Activated CD4-positive, alpha-beta T cell treated with anti-CD3 and anti-CD28 coated beads for 4 hours (primary cell): ENCODE measurements at places on chromosomes 11 and 22.

- DNase-seq, result no peak
Measured at GRCh38 chr11:119030029-119030328, 698 bp downstream of the SLC37A4 start.

- no peak for DNase-seq
Measured at GRCh38 chr11:114399490-114400215, 658 bp downstream of the C11orf71 start.

DNA sequence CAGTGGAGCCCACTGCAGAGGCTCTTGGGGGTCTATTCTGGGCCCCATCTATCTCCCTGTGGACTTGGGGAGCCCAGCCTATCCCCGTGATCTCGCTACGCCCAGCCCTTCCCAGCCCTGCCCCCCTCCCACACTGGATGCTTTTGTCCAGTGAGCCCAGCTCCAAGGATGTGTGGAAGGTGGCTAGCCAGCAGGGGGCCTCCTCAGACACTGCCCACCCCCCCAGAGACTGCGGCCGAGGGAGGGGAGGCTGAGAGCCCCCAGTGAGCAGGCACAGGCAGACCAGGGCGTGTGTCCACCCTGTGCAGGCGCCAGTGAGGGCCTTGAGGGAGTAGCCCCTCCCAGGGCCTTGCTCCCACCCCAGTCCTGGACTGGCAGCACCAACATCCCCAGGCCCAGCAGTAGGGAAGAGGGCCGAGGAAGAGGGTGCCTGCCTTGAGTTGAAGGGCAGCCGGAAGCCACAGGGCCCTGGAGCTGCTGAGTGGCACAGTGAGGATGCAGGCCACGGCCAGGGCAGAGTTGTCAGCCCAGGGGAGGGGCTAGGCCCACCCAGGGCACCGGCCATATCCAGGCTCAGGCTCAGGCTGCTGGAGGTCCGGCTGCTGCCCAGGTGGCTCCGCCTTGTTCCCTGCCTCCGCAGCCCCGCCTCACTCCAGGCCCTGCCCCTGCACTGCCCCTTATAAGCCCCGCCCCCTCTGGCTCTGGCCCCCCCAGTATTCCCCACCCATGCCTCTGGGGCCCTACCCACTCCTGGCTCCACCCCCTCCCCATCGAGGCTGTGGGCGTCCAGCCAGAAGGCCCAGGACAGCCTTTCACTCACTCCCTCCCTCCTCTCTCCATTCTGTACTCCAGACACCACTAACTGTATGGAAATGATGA is 28.0 kb downstream of the MOB2 start:
- DNase-seq, result no peak

GRCh38 chr11:119907878-119908572 is 179.0 kb upstream of the NECTIN1 start:
- DNase-seq, result no peak

- DNase-seq, result no peak
Measured at GRCh38 chr11:877565-877964, 33.0 kb downstream of the CHID1 start.

DNA sequence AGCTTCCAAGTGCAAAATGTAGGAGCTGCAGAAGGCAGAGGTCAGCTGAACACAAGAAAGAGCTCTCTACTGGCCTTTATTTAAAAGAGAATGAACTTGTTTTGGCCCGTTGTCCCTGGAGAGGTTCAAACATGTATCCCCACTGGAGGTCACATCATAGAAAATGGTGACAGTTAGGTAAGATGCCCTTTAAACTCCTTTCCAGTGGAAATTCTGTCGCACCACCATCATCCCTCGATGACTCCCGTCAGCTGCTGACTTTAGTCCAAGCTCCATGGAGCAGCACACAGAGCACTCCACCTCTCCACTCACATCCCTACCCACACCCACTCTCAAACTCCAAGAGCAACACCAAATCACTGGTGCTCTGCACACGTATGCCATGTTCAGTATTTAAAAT is 15.2 kb upstream of the P4HA3 start:
- no peak for DNase-seq

DNA sequence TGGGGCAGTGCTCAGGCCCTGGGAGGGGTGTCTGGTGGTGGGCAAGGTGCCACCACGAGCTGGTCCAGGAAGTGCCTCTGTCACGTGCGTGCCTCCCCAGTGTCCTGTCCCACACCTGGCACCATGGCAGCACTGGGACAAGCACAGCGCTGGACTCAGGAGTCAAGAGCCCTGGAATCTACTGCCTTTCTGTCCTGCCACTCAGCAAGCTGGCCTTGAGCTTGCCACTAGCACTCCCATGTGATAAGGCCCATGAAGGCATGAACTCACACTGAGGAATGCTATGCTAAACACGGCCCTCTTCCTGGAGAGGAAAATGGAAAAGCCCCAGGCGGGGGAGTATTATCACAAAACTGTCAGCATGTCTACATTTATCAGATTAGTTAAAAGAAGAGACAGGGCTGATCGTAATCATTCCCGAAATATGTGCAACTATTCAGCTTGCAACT is 50.7 kb upstream of the SLC35C1 start:
- no peak for DNase-seq

- DNase-seq, result no peak
Measured at GRCh38 chr22:19497245-19497644, 17.5 kb downstream of the CDC45 start.

- DNase-seq, result no peak
Measured at GRCh38 chr11:115247953-115248352, 256.3 kb downstream of the CADM1 start.

DNA sequence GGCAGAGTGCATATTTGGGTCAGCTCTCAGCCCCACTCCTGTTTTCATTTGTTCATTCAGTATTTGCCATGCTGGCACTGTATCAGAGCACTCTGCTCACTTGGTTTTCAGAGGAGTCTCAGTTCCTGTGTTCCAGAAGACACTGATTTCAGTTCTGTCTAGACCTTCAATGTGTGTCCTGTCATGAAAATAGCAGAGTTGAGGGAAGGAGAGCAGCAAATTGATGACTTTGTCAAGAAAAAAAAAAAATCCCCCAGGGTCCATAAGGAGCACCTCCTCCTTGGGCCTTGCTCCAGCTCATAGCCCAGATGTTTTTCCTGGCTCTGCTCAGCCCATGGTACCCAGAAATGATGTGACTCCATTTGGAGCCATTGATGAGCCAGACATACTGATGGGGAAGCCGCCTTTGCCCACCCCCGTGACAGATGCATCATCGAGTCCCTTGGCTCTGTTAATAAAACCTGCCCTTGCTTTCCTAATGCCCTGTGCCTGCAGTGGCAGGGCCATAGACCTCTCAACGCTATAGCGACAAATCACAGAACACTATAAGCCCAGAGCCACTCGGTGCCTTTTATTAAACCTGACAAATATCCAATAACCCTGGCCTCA is 107.0 kb downstream of the PKNOX2 start:
- DNase-seq, result no peak

GRCh38 chr11:68615657-68616056 is 68.7 kb upstream of the GAL start:
- no peak for DNase-seq

- DNase-seq, result no peak
Measured at GRCh38 chr11:84865791-84866535, 761.2 kb downstream of the DLG2 start.

DNA sequence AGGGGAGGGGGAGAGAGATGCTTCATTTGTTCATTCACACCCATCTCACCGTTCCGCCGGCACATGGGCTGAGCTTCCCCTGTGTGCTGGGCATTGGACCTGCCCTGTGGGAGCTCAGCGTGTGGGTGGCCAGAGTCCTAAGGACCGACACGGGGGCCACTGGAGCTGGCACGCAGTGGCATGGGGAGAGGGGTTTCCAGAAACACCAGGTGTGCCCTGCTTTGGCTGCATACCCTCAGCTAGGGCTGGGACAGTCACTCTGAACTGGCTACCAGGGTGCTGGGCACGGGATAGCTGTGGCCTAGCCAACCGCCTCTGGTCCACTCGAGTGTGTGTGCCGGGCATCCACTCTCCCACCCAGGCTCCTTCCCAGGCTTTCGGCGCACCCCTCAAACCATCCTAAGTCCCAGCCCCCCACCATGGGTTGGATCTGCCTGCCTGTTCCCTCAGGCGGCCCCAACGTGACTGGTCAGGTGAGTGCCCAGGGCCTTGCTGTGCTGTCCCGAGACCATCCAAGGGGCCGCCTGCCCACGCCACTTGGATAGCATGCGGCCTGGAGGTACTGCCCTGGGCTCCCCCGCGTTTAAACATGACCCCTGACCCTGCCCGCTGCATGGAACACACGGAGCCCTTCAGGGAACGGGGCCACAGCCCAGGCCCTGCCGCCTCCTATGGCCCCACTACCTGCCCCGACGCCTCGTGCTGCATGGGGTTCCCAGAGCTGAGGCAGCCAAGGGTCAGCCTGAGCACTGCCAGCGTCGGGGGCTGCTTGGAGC is 51.6 kb upstream of the LINC01488 start:
- no peak for DNase-seq

- no peak for DNase-seq
Measured at GRCh38 chr22:22033803-22034468, 51.3 kb upstream of the TOP3B start.

DNA sequence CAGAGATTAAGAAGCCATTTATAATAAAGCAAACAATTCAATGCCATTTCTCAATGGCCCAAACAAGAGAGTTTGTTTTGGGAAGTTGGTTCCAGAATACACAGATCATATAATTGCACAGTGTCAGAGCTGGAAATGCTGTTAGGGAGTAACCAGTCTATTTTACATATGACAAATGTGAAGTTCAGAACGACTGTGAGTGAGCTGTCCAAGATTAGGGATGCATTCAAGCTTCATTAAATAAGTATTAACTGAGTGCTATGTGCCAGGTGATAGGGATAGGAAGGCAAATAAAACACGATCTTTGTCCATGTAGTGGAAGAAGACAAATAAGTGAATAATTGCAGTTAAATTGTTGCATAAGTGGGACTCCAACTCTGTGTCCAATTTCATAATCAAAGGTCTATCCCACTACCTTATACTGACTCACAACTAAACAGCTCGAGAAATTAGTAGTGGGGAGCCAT is 33.1 kb upstream of the PICALM start:
- DNase-seq, result no peak

GRCh38 chr22:25898707-25899365 is 156.8 kb downstream of the MYO18B start:
- no peak for DNase-seq

GRCh38 chr11:28963187-28963586 is 855.0 kb downstream of the METTL15 start:
- no peak for DNase-seq

GRCh38 chr11:9901943-9902342 is 238.1 kb downstream of the SWAP70 start:
- no peak for DNase-seq

- peak; percentile 95 for DNase-seq
Measured at GRCh38 chr11:3854977-3855807, at the start of gene STIM1. STIM1 (plus strand) TSS chr11:3855664; CDS start chr11:3856271, 607 bp downstream.

DNA sequence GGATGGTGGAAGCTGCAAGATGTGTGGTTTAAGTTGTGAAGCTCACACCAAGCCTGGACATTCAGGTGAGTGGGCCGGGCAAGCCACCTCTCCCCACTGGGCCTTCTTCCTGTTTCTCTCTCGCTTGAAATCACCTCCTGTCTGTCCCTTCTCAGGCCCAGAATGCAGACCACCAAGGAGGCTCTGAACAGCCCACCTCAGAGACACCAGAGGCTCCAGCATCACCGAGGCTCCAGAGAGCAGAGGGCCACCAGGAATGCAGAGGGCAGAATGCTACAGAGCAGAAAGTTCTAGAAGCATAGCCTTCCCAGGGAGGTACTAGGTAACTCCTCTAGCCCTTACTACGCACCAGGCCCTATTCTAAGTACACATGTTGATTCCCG is 14.8 kb upstream of the IL2RB start:
- no peak for DNase-seq

GRCh38 chr11:43138621-43139140 is 173.1 kb upstream of the API5 start:
- no peak for DNase-seq

- DNase-seq, result no peak
Measured at GRCh38 chr11:87174870-87175269, 137.1 kb downstream of the TMEM135 start.

- DNase-seq, result no peak
Measured at GRCh38 chr11:46338988-46339666, 8.1 kb upstream of the DGKZ start.

- no peak for DNase-seq
Measured at GRCh38 chr22:26887456-26887855, 230.1 kb downstream of the MIAT start.

- no peak for DNase-seq
Measured at GRCh38 chr11:24005202-24005876, 491.5 kb upstream of the LUZP2 start.

- DNase-seq, result no peak
Measured at GRCh38 chr11:133052537-133052936, 479.8 kb downstream of the OPCML start.

GRCh38 chr22:30266445-30267381 is at the start of gene OSM:
OSM (minus strand) TSS chr22:30266851; CDS start chr22:30266799, 52 bp downstream.
- DNase-seq, result peak; percentile 54

- no peak for DNase-seq
Measured at GRCh38 chr11:111461460-111462235, 50.5 kb downstream of the BTG4 start.

GRCh38 chr22:48057116-48057835 is 1294.8 kb downstream of the TBC1D22A start:
- no peak for DNase-seq

DNA sequence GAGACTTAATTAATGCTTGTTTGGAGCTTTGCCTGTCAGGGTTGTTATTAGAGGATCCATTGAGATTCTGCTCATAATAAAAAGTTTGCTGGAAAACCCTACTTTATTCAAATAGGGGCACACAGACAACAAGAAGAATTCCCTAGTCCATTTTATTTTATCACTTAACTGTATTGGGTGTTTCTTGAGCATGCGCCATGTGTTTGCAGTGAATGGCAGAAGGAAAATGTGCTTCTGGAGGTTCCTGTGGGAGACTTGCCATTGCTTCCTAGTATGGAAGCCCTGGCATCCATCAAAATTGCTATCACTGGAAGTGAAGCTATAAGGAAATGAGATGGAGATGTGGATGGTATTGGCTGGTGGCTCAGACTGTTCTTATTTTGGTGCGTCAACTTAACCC is 106.6 kb upstream of the GALNT18 start:
- DNase-seq, result no peak

DNA sequence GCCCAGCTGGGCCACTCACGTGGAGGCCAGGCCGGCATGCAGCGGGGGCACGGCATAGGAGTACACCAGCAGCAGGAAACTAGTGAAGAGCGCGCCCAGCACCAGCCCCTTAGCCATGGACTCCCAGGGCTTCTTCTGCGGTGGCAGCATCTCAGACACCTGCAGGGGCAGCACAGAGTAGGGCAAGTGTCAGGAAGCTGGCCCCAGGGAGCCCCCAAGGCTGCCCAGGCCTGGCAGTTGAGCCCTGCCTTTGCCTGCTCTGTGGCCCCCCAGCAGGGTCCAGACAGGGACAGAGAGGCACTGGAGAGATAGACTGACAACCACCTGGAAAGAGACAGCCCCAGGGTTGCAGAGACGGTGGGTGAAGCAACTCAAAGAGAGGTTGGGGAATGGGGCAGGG is 10.7 kb upstream of the SEC14L6 start:
- DNase-seq, result no peak

GRCh38 chr11:118051611-118052461 is 25.0 kb upstream of the TMPRSS4 start:
- DNase-seq, result peak; percentile 63

DNA sequence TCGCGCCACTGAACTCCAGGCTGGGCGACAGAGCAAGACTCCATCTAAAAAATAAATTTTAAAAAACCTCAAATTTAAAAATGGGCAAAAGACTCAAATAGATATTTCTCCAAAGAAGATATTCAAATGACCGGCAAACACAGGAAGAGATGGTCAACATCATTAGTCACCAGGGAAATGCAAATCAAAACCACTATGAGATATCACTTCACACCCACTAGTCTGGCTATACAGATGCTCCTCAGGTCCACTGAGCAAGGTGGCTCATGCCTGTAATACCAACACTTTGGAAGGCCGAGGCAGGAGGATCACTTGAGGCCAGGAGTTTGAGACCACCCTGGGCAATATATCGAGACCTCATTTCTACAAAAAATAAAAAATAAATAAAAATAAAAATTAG is 43.3 kb upstream of the SLC35C1 start:
- no peak for DNase-seq
